ENCODE measurements at places on chromosomes 4 and X. TPM values are rescaled to one million over a fixed set of nuclear protein-coding genes. Genes with fewer than 3 reads are reported as not detected.
A peak's percentile ranks its signal among the peaks of the same experiment; 100 is the strongest.

DNA sequence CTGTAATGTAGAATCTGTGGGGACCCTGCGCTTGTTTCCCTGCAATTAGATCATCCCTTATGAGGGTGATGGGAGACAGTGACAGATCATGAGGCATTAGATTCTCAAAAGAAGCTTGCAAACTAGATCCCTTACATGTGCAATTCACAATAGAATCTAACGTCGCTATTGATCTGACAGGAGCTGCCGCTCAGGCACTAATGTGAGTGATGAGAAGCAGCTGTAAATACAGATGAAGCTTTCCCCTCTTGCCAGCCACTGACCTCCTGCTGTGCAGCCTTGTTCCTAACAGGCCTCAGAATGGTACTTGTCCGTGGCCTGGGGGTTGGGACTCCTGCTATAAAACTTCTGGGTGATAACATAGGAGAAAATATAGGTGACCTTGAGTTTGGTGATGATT is 1076.8 kb downstream of the PDHA2 start:
- no peaks in the 10 kb centered on the region for H3K27me3 ChIP-seq
- H3K27ac ChIP-seq = no peak overlapping the region
- H3K4me1 ChIP-seq = no peaks in the 10 kb centered on the region
- no peak for DNase-seq
- no peak overlapping the region for H3K4me3 ChIP-seq
- H3K36me3 ChIP-seq = no peaks in the 10 kb centered on the region

BMP3 gene
- polyA plus RNA-seq = not detected

HMGB3 gene
- 6.4 TPM for polyA plus RNA-seq

GRCh38 chrX:12949927-12950656 is 24.8 kb upstream of the TMSB4X start:
- no peaks in the 10 kb centered on the region for H3K36me3 ChIP-seq
- H3K4me3 ChIP-seq = peak overlapping the region; percentile 44

GRCh38 chr4:128601991-128602695 is 207.4 kb upstream of the JADE1 start:
- no peak for DNase-seq
- no peak overlapping the region for H3K27ac ChIP-seq
- no peaks in the 10 kb centered on the region for H3K27me3 ChIP-seq
- no peaks in the 10 kb centered on the region for H3K36me3 ChIP-seq
- H3K4me1 ChIP-seq = no peaks in the 10 kb centered on the region

RHOXF2 gene
- not detected for polyA plus RNA-seq

GRCh38 chrX:39596437-39596836 is 501.3 kb downstream of the BCOR start:
- H3K27me3 ChIP-seq = no peaks in the 10 kb centered on the region
- no peaks in the 10 kb centered on the region for H3K36me3 ChIP-seq
- H3K27ac ChIP-seq = no peak overlapping the region

NOCT gene
- 31.5 TPM for polyA plus RNA-seq

DNA sequence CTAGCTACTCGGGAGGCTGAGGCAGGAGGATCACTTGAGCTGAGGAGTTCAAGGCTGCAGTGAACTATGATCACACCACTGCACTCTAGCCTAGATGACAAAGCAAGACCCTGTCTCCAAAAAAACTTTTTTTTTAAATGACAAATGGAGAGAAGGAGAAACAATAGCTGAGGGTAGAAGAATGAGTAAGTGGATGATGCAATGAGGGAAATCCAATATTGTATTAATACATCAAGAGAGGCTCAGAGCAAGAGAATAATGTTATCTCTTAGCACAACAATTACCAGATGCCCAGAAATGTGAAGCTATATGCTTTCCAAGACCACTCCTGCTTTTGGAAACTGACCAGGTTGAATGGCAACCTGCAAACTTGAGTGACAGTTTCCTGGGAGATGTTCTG is 19.9 kb upstream of the GPR173 start:
- H3K4me1 ChIP-seq = no peaks in the 10 kb centered on the region
- DNase-seq = no peak
- no peak overlapping the region for H3K4me3 ChIP-seq
- H3K36me3 ChIP-seq = no peaks in the 10 kb centered on the region
- peaks cover 3% of the 10 kb centered on the region for H3K27me3 ChIP-seq
- H3K27ac ChIP-seq = no peak overlapping the region

- H3K4me3 ChIP-seq = no peak overlapping the region
- H3K4me1 ChIP-seq = no peaks in the 10 kb centered on the region
- H3K27me3 ChIP-seq = peaks cover 2% of the 10 kb centered on the region
- DNase-seq = no peak
These were observed 43.9 kb upstream of the SFRP2 start for GRCh38 chr4:153832720-153833287.

VSIG1 gene
- polyA plus RNA-seq = not detected

CNGA1 gene
- not detected for polyA plus RNA-seq

DNA sequence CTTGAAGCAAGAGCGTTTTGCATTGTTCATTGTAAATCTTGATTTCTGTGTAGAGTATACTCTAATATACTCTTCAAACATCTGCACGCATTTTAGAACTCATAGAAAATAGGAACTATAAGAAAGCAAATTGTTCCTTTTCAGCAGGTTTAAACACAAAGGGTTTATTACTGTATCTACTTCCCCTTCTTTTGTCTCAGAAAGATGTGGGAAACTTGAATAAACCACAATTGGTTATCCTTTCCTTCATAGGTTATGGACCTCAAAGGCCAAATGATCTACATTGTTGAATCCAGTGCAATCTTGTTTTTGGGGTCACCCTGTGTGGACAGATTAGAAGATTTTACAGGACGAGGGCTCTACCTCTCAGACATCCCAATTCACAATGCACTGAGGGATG is 46.0 kb upstream of the GUCY1B1 start:
- no peaks in the 10 kb centered on the region for H3K36me3 ChIP-seq
- DNase-seq = no peak
- peaks cover 5% of the 10 kb centered on the region for H3K4me1 ChIP-seq
- no peaks in the 10 kb centered on the region for H3K27me3 ChIP-seq
- no peak overlapping the region for H3K27ac ChIP-seq

DNA sequence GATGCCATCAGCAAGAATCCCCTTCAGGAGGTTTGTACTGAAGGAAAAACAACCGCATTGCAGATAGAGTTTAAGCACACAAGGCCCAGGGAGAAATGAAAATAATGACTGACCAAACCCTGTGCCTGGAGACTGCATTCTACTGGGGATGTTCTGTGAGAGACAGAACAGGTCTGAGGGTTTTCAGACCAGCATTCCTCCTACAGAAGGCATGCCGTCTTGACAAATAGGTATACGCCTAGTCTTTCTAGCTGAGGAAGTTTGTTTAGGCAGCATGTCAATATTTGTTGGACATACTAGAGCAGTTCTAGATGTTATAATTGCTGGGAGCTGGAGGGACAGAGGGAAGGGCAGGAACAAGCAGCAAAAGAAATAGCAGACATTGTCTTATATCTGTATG is 68.4 kb upstream of the SCOC start:
- no peak overlapping the region for H3K27ac ChIP-seq
- H3K27me3 ChIP-seq = no peaks in the 10 kb centered on the region
- no peak overlapping the region for H3K4me3 ChIP-seq
- no peaks in the 10 kb centered on the region for H3K4me1 ChIP-seq
- H3K36me3 ChIP-seq = no peaks in the 10 kb centered on the region

GRCh38 chrX:53071604-53072417 is 10.4 kb upstream of the TSPYL2 start:
- H3K4me1 ChIP-seq = peaks cover 10% of the 10 kb centered on the region
- no peaks in the 10 kb centered on the region for H3K36me3 ChIP-seq
- H3K27ac ChIP-seq = no peak overlapping the region
- DNase-seq = peak; percentile 62
- peak overlapping the region; percentile 48 for H3K4me3 ChIP-seq
- no peaks in the 10 kb centered on the region for H3K27me3 ChIP-seq

DNA sequence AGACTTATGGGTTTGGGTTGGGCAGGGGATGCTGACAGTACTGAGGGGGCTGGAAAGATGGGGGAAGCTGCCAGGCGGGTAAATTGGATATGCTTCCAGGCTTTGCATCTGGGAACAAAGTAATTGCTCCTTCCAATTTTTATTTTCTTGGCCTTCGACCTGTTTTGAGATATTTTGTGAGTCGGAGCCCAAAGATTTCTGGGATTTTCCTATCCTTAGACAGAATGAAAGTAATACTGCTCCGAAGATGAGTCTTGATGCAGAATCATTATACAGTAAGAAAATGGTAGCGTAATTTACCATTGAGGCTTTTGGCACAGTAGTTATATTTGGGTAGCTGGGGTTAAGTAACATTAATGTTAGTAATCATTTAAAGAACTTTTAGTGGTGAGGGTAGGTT is 1.4 kb downstream of the SMARCA5 start:
- H3K27ac ChIP-seq = peak overlapping the region; percentile 93
- DNase-seq = no peak
- peaks cover 26% of the 10 kb centered on the region for H3K36me3 ChIP-seq
- peaks cover 23% of the 10 kb centered on the region for H3K4me1 ChIP-seq
- H3K27me3 ChIP-seq = no peaks in the 10 kb centered on the region

DNA sequence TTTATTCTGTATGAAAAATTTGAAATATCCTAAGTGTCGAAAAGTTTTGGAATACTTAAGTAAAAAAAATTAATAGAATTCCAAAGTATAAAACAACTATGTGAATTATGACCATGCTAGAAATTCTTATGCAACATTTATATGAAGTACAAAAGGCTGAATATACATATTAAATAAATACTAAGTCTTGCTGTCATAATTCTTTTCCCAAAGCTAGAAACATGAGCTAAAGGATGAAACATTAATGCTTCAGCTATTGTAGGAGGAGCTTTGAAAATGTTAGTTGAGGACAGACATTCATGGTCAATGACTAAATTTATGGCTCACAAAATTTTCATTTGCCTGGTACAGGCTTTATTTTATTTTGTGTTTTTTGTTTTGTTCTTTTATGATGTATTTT is 207.3 kb downstream of the GABRB1 start:
- no peaks in the 10 kb centered on the region for H3K4me1 ChIP-seq
- H3K27me3 ChIP-seq = no peaks in the 10 kb centered on the region
- DNase-seq = no peak
- H3K4me3 ChIP-seq = no peak overlapping the region
- H3K27ac ChIP-seq = no peak overlapping the region
- no peaks in the 10 kb centered on the region for H3K36me3 ChIP-seq

- peaks cover 10% of the 10 kb centered on the region for H3K4me1 ChIP-seq
- H3K36me3 ChIP-seq = no peaks in the 10 kb centered on the region
- no peak overlapping the region for H3K27ac ChIP-seq
- H3K4me3 ChIP-seq = no peak overlapping the region
- H3K27me3 ChIP-seq = no peaks in the 10 kb centered on the region
- DNase-seq = no peak
These were observed 79.1 kb downstream of the AMOT start for GRCh38 chrX:112761242-112762207.

ZNF718 gene
- polyA plus RNA-seq = 2.7 TPM

GSX2 gene
- not detected for polyA plus RNA-seq

DNA sequence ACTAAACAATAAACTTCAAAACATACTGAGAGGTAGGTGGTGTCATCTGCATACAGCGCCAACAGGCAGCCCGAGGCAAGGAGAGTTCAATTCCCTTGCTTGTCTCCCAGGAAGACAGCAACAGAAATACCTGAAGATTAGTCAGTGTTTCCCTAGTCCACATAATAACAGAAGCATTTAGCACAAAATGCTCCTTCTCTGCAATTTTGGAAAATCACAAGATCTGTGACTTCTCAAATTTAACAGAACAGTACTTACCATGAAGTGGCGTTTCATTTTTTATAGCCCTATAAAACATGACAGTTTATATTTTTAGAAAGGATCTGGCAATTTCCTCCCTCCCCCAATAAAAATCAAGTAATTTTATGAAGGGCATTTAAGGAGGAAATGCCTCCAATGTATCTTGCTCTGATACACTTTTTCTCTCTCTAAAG is 67.1 kb upstream of the MYOZ2 start:
- no peak for DNase-seq
- no peaks in the 10 kb centered on the region for H3K36me3 ChIP-seq
- no peak overlapping the region for H3K27ac ChIP-seq

GRCh38 chr4:81790477-81790876 is 318.8 kb upstream of the RASGEF1B start:
- DNase-seq = no peak
- H3K36me3 ChIP-seq = no peaks in the 10 kb centered on the region
- no peaks in the 10 kb centered on the region for H3K4me1 ChIP-seq
- no peak overlapping the region for H3K27ac ChIP-seq

BST1 gene
- 266 TPM for polyA plus RNA-seq

ADH1C gene
- polyA plus RNA-seq = not detected

GRCh38 chr4:149441338-149441737 is 374.3 kb downstream of the IQCM start:
- DNase-seq = no peak
- H3K4me3 ChIP-seq = no peak overlapping the region
- H3K36me3 ChIP-seq = no peaks in the 10 kb centered on the region
- H3K27me3 ChIP-seq = no peaks in the 10 kb centered on the region
- H3K4me1 ChIP-seq = no peaks in the 10 kb centered on the region

- no peaks in the 10 kb centered on the region for H3K27me3 ChIP-seq
- H3K4me1 ChIP-seq = peaks cover 18% of the 10 kb centered on the region
- H3K27ac ChIP-seq = no peak overlapping the region
- no peak for DNase-seq
- no peak overlapping the region for H3K4me3 ChIP-seq
These were observed 9.3 kb downstream of the SPATA4 start for GRCh38 chr4:176186067-176186466.

COX7B gene
- polyA plus RNA-seq = 444 TPM

ANK2 gene
- not detected for polyA plus RNA-seq

DNA sequence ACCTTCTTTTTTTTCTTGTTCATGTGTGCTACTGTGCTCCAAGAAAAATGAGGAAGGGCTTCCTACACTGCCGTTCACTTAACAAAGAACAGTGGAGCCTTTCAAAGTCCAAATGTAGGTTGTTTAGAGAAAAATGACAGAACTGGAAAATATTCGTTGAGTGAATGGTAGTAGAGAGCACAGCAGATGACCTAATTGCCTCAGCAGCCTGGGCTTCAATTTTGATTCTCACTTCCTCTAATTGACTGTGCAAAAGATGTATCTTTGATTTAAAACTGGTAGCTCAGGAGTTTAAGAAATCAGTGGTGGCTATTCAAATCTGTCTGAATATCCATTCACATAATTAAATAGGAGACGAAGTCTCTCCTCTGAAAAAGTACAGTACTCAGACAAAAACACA is 5.2 kb downstream of the NLGN4X start:
- H3K4me3 ChIP-seq = no peak overlapping the region
- no peaks in the 10 kb centered on the region for H3K4me1 ChIP-seq
- DNase-seq = no peak

GRCh38 chr4:7519638-7520376 is 85.1 kb upstream of the PSAPL1 start:
- H3K36me3 ChIP-seq = no peaks in the 10 kb centered on the region
- H3K4me1 ChIP-seq = peaks cover 10% of the 10 kb centered on the region
- H3K27me3 ChIP-seq = peaks cover 49% of the 10 kb centered on the region
- H3K4me3 ChIP-seq = no peak overlapping the region

- H3K4me1 ChIP-seq = no peaks in the 10 kb centered on the region
- no peak overlapping the region for H3K27ac ChIP-seq
- no peaks in the 10 kb centered on the region for H3K27me3 ChIP-seq
- H3K4me3 ChIP-seq = no peak overlapping the region
These were observed 44.6 kb upstream of the SORCS2 start for GRCh38 chr4:7147661-7148310.

Measured in CD14-positive monocyte (primary cell).